Esophagus squamous epithelium (tissue), 5 donors: ENCODE measurements at places on chromosomes 13 and 19.

DNA sequence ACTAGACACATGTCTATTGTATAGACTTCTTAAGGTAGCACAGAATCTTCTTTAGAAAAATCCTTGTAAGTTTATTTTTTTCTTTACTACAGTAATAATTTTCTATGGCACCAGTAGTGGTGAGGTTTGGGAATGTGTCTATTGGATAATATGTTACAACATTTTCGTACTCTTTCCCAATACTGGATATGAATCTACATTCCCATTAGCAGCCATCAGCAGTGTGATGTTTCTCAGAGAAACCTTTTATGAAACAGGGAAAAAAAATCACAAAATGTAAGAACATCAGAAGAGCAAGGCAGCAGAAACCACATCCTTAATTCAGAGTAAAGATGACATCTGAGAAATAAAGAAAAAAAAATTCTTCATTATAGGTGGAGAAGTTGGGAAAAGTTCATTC is 83.3 kb downstream of the POSTN start:
- no peaks in the 10 kb centered on the region for H3K27me3 ChIP-seq
- H3K4me1 ChIP-seq: no peaks in the 10 kb centered on the region
- no peaks in the 10 kb centered on the region for H3K36me3 ChIP-seq
- no peak overlapping the region for H3K27ac ChIP-seq

DNA sequence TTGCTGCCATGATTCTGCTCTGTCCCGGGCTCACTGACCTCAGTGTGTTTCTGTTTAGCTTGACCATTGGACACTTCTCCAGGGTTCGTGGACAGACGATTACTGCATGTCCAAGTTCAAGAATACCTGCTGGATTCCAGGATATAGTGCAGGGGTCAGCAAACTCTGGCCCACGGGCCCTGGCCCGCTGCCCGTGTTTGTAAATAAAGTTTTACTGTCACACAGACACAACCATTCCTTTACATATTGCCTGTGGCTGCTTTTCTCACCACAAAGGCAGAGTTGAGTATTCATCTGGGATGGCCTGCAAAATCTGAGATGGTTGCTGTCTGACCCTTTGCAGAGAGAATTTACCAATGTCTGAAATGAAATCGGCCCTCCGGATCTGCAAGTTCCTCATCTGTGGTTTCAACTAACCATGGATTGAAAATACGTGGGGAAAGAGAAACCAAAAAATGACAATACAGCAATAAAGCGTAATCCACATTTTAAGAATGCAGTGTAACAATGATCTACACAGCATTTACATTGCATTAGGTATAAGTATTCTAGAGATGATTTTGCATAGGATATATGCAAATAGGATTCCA is 25.9 kb upstream of the F2RL3 start:
- peaks cover 86% of the 10 kb centered on the region for H3K36me3 ChIP-seq
- no peak for DNase-seq
- H3K27me3 ChIP-seq: no peaks in the 10 kb centered on the region
- H3K27ac ChIP-seq: no peak overlapping the region
- H3K4me3 ChIP-seq: no peak overlapping the region

- no peak for DNase-seq
- no peaks in the 10 kb centered on the region for H3K27me3 ChIP-seq
- no peak overlapping the region for H3K4me3 ChIP-seq
- peaks cover 4% of the 10 kb centered on the region for H3K36me3 ChIP-seq
- peaks cover 82% of the 10 kb centered on the region for H3K4me1 ChIP-seq
These were observed 11.7 kb downstream of the BCKDHA start for GRCh38 chr19:41409288-41409687.

DNA sequence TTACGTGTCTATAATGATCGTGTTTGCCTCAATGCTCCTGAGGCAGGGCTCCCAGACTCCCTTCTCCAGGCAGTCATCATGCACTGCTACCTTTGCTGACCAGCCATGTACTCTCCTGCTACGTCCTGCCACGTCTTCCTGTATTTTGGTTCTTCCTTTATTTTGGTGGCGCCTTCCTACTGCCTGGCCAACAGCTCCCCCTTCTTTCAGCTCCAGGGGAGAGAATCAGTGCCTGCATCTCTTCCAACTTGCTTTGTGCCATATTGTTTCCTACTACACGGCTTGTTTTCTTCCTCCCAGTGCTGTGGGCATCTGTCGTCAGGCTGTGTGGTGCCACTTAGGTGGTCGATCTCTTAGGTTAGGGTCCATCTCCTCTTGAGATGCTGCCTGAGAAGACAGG is 96.2 kb downstream of the FGF9 start:
- no peak overlapping the region for H3K4me3 ChIP-seq
- no peaks in the 10 kb centered on the region for H3K27me3 ChIP-seq
- DNase-seq: no peak
- no peaks in the 10 kb centered on the region for H3K36me3 ChIP-seq

DNA sequence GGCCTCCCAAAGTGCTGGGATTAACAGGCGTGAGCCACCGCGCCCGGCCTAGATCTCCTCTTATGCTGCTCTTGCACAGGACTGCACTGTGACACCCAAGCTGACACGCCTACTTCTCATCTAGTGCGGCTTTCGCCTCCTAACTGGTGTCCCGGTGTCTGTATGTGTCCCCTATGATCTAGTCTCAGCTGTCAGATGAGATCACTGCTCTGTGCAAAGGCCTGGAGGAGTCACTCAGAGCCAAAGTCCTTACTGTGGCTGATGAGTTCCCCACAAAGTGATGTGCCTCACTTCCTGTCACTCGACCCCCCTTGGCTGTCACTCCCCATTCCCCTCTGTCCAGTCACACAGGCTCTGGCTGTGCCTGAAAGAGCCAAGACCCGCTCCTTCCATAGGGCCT is 2.5 kb downstream of the ZNF556 start:
- no peaks in the 10 kb centered on the region for H3K4me1 ChIP-seq
- no peak overlapping the region for H3K4me3 ChIP-seq
- H3K27me3 ChIP-seq: no peaks in the 10 kb centered on the region
- no peak overlapping the region for H3K27ac ChIP-seq
- no peak for DNase-seq

DNA sequence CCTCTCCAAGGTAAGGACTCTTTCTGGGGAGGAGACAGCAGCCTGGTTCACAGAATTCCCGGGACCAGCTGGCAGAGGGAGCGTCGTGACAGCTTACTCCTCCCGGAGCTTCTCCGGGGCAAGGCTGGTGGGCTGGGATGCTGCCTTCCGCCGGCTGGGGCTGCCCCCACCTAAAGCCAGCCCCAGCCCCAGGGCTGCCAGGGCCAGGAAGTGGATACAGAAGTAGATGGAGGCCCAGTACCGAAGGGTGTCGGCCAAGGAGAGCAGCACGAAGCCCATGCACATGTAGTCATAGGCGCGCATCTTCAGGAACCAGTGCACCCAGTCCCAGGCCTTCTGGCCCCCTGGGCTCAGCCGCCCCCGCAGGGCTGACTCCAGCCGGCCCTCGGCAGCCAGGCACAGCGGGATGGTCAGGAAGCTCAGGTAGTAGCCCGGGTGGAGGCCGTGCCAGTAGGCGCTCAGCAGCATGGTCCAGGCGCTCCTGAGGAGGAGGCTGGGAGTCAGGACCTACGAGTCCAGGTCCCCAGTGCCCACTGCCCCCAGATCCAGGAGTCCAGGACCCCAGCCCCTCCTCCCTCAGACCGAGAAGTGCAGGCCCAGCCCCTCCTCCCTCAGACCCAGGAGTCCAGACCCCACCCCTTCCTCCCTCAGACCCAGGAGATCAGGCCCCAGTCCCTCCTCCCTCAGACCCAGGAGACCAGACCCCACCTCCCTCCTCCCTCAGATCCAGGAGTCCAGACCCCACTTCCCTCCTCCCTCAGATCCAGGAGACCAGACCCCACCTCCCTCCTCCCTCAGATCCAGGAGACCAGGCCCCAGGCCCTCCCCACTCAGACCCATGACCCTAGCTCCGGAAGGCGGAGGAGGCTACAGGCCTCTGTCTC is 1.2 kb upstream of the TMC4 start:
- DNase-seq: no peak
- H3K4me3 ChIP-seq: no peak overlapping the region
- no peaks in the 10 kb centered on the region for H3K36me3 ChIP-seq
- H3K4me1 ChIP-seq: peaks cover 8% of the 10 kb centered on the region
- H3K27me3 ChIP-seq: peaks cover 4% of the 10 kb centered on the region

- H3K27ac ChIP-seq: peak overlapping the region; percentile 57
- no peaks in the 10 kb centered on the region for H3K27me3 ChIP-seq
- peak; percentile 45 for DNase-seq
- H3K36me3 ChIP-seq: no peaks in the 10 kb centered on the region
These were observed 135.2 kb downstream of the TSHZ3 start for GRCh38 chr19:31214086-31214485.

GRCh38 chr19:38265213-38265861 is 964 bp downstream of the SPINT2 start:
- no peak for DNase-seq
- H3K27ac ChIP-seq: peak overlapping the region; percentile 98
- peak overlapping the region; percentile 75 for H3K4me3 ChIP-seq
- no peaks in the 10 kb centered on the region for H3K36me3 ChIP-seq
- peaks cover 58% of the 10 kb centered on the region for H3K4me1 ChIP-seq

DNA sequence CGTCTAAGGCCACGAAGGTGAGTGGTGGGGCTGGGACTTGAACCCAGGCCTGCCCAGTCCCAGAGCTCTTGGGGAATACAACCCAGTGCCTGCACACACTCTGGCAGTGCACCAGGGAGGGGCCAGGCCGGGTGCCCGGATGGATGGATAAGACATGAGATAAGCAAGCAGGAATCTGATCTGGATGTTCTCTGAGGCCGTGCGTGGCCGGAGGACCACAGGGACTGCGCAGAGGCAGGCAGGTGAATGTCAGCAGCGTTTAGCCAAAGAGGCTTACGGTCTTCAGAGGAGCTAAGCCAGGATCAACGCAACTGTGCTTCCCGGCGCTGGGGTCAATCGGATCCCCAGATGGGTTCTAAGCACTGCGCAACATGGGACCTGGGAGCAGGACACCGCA is 1.5 kb downstream of the ZNF787 start:
- no peaks in the 10 kb centered on the region for H3K36me3 ChIP-seq
- peak overlapping the region; percentile 93 for H3K27ac ChIP-seq
- H3K27me3 ChIP-seq: no peaks in the 10 kb centered on the region

- DNase-seq: no peak
- no peaks in the 10 kb centered on the region for H3K27me3 ChIP-seq
- H3K4me1 ChIP-seq: peaks cover 47% of the 10 kb centered on the region
- no peaks in the 10 kb centered on the region for H3K36me3 ChIP-seq
These were observed 2.9 kb downstream of the LDLR start for GRCh38 chr19:11092181-11092538.

- no peaks in the 10 kb centered on the region for H3K27me3 ChIP-seq
- no peak overlapping the region for H3K27ac ChIP-seq
- no peaks in the 10 kb centered on the region for H3K36me3 ChIP-seq
- no peaks in the 10 kb centered on the region for H3K4me1 ChIP-seq
- DNase-seq: no peak
These were observed 15.2 kb upstream of the SLC10A2 start for GRCh38 chr13:103081435-103081834.

DNA sequence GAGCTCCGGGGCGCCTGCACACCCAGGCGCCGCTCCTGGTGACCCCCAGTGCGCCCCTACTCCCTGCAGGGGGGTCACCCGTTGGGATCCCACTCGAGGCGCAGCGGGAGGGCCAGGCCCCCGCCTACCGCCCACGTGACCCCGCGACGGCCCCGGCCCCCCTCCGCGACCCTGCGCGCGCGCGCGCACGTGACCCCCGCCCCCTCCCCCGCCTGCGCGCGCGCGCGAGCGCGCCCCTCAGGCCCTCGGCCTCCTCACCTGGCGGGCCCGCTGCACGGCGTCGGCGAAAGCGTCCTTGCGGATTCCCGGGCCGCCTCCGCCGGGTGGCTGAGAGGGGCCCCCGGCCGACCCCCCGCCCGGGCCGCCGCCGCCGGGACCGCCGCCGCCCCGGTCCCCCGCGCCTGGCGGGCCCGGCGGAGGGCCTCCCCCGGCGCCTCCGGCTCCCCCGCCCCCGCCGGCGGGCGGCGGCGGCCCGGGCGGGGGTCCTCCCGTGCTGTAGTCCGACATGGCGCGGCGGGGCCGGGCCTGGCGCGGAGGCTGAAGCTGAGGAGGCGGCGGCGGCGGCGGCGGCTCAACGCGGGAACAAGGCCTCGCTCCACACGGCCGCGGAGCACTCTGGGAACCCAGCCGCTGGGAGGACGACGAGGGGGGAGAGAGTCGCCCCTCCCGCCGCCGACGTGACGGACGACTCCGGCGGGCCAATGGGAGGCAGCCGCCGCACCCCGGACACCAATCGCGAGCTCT is at the start of gene KHSRP:
KHSRP (minus strand) TSS at position 617 of the 744 bp plus-strand sequence; CDS start at position 507, 110 bp downstream.
- no peaks in the 10 kb centered on the region for H3K27me3 ChIP-seq
- peaks cover 12% of the 10 kb centered on the region for H3K4me1 ChIP-seq
- H3K36me3 ChIP-seq: peaks cover 12% of the 10 kb centered on the region
- peak within 1 kb of the TSS; percentile 85 for H3K4me3 ChIP-seq
- peak within 1 kb of the TSS; percentile 88 for H3K27ac ChIP-seq

GRCh38 chr19:29878973-29879654 is 62.9 kb upstream of the URI1 start:
- no peaks in the 10 kb centered on the region for H3K27me3 ChIP-seq
- no peaks in the 10 kb centered on the region for H3K36me3 ChIP-seq
- H3K4me3 ChIP-seq: no peak overlapping the region
- no peak for DNase-seq
- no peaks in the 10 kb centered on the region for H3K4me1 ChIP-seq

- no peak overlapping the region for H3K4me3 ChIP-seq
- DNase-seq: no peak
- no peak overlapping the region for H3K27ac ChIP-seq
- peaks cover 7% of the 10 kb centered on the region for H3K4me1 ChIP-seq
- no peaks in the 10 kb centered on the region for H3K36me3 ChIP-seq
- no peaks in the 10 kb centered on the region for H3K27me3 ChIP-seq
These were observed 58.4 kb upstream of the UQCRFS1 start for GRCh38 chr19:29271341-29271740.

- H3K4me1 ChIP-seq: peaks cover 17% of the 10 kb centered on the region
- peak; percentile 36 for DNase-seq
These were observed 6.0 kb downstream of the AP1M2 start for GRCh38 chr19:10580979-10581631.

GRCh38 chr13:76350399-76350798 is 535.8 kb downstream of the KCTD12 start:
- no peak for DNase-seq
- H3K4me3 ChIP-seq: no peak overlapping the region
- no peaks in the 10 kb centered on the region for H3K27me3 ChIP-seq
- H3K36me3 ChIP-seq: no peaks in the 10 kb centered on the region
- H3K27ac ChIP-seq: no peak overlapping the region

- no peaks in the 10 kb centered on the region for H3K36me3 ChIP-seq
- peaks cover 51% of the 10 kb centered on the region for H3K27me3 ChIP-seq
- peaks cover 10% of the 10 kb centered on the region for H3K4me1 ChIP-seq
- no peak overlapping the region for H3K4me3 ChIP-seq
These were observed 4.2 kb downstream of the PDE4C start for GRCh38 chr19:18221815-18222725.

DNA sequence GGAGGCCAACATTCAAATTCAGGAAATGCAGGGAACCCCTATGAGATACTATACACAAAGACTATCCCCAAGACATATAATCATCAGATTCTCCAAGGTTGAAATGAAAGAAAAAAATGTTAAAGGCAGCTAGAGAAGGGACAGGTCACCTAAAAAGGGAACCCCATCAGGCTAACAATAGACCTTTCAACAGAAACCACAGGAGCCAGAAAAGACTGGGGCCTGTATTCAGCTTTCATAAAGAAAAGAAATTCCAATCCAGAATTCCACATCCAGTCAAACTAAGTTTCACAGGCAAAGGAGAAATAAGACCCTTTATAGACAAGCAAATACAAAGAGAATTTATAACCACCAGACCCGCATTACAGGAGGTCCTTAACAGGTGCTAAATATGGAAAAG is 1703.6 kb upstream of the PRR20A start:
- no peak overlapping the region for H3K4me3 ChIP-seq
- H3K4me1 ChIP-seq: no peaks in the 10 kb centered on the region
- no peak overlapping the region for H3K27ac ChIP-seq
- no peaks in the 10 kb centered on the region for H3K27me3 ChIP-seq
